Mammary epithelial cell (primary cell): ENCODE measurements at places on chromosomes 3 and 15. TPM values are rescaled to one million over a fixed set of nuclear protein-coding genes. Genes with fewer than 3 reads are reported as not detected.

- peak; percentile 23 for DNase-seq
Measured at GRCh38 chr15:63997715-63998442, 48.4 kb downstream of the DAPK2 start.

DNA sequence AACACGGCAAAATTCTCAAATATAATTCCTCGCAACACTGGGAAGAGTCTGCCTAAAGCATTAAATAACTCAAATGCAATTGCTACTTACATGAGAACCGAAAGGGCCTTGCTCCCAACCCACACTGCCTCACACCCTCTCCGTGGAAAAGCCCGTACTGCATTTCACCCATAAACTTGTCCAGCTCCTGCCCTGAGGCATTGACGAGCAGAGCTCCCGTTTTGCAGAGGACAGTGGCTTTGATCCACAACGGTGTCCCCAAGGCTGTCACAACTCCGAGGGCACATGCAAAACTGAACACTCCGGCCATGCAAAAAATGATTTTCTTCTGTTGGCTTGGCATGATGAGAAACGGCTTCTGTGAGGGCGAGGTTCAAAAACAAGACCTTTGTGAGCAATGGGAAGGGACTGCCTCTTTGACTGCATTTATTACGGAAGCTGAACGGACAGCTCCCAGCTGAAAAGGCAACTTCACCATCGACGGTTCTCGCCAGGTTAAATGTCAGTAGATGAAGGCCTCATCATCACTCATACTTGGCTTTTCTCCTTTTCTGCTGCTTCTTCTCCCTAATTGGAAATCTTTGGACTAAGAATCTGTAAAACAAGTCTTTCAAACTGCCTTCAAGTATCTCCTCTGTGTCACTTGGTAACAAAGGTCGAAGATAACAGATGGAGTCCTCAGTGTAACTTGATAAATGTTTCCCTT, at the start of gene CLRN1:
CLRN1 (minus strand) TSS at position 362 of the 706 bp plus-strand sequence; CDS start at position 343, 19 bp downstream.
- DNase-seq = no peak

DNA sequence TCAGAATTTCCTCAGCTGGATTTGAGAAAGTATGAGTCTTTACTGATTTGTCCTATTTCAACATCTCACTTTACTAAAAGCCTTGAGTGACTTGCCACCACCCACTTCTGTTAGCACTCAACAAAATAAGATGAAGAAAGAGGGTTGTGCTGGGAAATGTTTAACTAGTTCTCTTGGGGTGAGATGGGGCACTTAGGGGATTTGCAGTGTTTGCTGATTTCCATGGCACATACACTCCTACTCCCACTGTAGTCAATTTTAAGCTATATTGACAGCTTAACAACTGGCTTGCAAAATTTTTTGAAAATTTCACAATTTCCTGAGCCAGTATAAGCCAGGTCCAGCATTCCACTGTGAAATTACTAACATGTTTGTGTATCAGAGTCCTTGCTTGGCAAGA, 463.1 kb upstream of the ARHGEF26 start:
- DNase-seq = no peak

Gene RSL24D1
- 36.4 TPM for polyA plus RNA-seq

DNA sequence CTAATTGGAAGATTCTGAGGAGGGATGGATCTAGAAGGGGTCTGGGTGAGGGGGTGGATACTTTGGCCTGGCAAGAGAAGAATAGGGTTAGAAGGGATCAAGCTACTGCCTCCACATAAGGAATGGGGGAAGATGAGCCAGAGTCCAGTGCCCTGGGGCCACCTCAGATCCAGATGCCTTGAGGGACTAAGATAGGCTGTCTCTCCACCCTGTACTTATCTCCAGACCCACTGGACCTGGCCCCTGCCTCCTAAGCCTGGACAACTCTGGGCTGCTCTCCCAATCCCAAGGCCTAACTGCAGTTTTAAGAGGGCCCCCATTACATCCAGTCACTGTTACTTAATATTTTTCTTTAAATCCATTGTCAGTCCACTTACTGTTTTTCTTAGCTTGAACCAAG, 2.0 kb downstream of the DVL3 start:
- DNase-seq = no peak

Gene ST6GAL1
- polyA plus RNA-seq = 18.4 TPM

GRCh38 chr15:93913310-93913709, 318.1 kb upstream of the MCTP2 start:
- DNase-seq = no peak

DNA sequence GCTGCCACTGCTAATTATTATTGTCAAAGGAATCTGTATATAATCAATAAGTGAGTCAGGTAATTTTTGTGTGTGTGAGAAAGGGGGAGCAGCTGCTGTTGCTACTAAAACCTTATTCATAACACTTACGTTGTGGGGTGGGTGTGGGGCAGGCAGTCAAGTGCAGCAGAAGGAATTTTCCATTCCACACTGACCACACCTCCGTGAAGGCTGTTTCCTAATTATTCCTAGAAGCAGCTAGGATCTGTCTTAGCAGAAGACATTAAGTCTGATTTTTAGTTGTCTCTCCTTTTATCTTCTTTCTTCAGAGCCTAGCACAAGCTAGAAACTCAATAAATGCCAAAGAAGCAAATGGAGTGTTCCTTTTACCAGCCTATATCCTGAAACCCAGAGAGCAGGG, 4.0 kb upstream of the U2SURP start:
- no peak for DNase-seq
